ENCODE measurements at places on chromosomes 1 and 21. TPM values are rescaled to one million over a fixed set of nuclear protein-coding genes. Genes with fewer than 3 reads are reported as not detected.

- DNase-seq, result no peak
Measured at GRCh38 chr21:15496911-15497310, 232.9 kb upstream of the USP25 start.

DNA sequence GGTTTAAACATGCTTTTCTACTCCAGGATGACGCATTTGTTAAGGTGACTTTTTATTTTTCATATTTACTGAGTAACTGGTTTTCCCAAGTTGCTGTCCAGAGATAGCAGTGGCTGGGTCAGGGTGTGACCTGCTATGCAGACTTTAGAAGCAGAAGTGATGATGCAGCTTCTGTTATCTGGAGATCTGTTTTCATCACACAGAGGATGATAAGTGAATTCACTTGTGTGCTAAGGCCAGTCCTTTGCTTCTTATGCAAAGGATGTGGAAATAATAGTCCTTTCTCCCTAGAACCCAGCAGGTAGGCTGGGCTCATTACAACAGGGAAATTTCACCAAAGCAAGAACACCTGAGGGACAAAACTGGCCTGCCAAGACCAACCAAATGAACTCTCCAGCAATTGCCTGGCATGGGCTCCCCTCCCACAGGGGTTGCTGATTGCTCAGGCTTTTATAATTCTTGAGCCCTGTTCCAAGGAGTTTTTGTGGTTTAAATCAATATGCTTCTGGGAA lies 97.8 kb upstream of the LPGAT1 start:
- no peak for DNase-seq

- DNase-seq, result no peak
Measured at GRCh38 chr1:32393832-32394140, 455 bp downstream of the BSDC1 start.

DNA sequence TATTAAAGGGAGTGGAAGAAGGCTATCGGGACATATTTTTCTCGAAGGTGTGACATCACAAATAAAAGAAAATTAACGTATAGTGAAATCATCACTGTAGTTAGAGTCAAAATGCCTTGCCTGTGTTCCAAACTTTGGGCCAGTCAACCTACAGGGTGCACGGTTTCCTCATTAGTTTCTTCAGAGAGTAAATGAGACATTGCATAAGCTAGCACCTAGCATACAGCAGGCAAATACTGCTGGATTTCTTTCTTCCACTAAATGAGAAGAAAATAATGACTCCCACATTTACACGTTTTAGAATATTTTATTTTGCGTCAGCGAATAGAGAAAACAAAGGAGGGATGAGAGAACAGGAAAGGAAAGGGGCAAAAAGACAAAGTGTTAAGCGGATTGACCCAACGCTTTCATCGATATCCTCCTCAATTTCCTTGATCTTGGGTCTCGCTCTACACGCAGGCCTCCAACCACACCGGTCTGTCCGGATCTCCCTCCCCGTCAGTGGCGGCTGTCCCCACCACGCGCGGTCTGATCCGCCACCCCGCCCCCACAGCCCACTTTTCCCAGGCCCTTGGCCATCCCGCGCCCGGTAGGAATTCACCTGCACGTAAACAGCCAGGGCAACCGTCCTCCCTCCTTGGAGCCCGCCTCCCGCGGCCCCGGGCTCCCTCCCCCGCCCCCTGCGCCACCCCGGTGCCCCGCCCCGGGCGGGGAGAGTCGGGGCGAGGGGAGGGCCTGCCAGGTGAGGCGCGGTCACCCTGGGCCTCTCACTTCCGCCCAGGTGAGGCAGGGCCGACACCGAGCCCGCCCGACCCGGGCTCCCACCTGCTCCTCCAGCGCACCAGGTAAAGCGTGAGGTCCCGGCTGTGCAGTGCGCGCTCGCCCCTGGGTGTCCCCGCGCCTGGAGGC lies at the start of gene PATJ:
Gene PATJ (plus strand): TSS at position 770 of the 909 bp plus-strand sequence. CDS start 20,413 bp downstream, outside the sequence.
- peak; percentile 85 for DNase-seq

DNA sequence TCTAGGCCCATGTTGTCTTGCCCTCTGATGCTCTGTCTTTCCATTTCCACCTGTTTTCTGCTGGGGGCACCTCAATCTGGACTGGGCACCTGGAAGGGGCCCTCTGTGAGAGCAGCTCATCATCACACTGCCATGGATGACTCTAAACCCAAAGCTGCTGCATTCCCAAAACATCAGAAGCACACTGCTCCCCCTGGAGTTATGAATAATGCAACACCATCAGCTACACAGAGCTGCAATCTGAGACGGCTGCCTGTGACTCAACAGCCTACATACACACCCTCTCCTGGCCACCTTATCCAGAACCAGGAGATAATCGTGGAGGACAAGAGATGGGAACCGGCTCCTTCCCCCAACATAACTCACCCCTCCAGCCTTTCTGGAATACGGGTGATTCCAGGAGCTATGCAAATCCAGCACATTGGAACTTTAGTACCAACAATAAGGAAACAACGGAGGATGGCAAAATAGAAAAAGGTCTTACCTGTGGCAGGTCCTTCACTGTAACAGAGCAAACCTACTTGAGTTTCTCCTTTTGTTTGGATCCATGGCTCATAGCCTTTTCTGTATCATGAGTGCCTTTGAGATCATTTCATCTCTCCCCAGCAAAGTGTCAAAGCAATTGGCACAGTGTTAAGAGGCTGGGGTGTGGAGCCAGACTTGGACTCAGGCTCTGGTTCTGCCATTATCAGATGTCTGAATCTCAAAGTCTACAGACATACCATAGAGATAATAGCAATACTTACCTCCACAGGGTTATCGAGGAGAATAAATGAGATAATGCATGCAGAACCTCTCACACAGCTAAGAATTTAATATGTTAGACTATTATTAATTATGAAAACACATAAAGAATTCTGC lies 29.3 kb downstream of the AK2 start:
- no peak for DNase-seq

NCF2 gene
- not detected for total RNA-seq

SPRR1A gene
- total RNA-seq, result not detected

PITHD1 gene
- 42.4 TPM for total RNA-seq

Measured in osteocyte (in vitro differentiated cells).